ENCODE measurements at places on chromosomes 5 and 9.
A peak's percentile ranks its signal among the peaks of the same experiment; 100 is the strongest.

- DNase-seq, result no peak
Measured at GRCh38 chr9:114861922-114862605, 56.2 kb upstream of the TNFSF15 start.

DNA sequence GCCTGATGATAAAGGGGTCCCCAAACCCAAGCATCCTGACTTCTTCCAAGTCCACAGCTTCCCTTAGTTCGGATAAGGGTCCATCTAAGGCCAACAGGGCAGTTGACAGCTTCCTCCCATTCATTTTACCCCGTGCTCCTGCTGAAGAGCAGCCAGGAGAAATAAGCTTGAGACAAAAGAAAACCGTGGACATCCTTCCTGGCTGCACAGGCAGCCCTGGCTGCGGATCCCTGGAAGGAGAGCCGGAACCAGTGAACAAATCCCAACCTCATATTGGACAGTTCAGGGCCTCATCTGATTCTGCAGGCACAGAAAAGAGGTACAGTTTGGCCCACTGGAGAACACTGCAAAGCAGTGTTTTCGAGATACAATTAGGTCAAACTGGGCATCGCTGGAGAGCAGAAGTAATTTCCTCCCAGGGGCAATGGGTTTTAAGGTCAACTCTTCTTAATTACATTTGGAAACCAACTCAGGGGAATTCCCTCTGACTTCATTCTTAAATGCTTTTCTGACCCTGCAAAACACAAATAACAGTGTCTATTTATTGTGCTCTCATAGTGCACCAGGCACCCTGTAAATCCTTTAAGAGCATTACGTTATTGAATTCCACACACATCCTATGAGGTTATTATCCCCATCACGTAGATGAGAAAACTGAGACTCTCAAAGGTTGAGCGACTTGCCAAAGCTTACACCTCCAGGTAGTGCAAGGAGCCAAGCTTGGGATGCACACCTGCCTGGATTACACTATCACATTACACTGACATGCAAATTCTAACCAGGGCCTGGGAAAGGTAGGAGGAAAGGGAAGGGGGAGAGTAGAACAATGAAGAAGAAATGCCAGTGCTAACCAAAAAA, 21.2 kb downstream of the ADAM19 start:
- DNase-seq, result no peak

DNA sequence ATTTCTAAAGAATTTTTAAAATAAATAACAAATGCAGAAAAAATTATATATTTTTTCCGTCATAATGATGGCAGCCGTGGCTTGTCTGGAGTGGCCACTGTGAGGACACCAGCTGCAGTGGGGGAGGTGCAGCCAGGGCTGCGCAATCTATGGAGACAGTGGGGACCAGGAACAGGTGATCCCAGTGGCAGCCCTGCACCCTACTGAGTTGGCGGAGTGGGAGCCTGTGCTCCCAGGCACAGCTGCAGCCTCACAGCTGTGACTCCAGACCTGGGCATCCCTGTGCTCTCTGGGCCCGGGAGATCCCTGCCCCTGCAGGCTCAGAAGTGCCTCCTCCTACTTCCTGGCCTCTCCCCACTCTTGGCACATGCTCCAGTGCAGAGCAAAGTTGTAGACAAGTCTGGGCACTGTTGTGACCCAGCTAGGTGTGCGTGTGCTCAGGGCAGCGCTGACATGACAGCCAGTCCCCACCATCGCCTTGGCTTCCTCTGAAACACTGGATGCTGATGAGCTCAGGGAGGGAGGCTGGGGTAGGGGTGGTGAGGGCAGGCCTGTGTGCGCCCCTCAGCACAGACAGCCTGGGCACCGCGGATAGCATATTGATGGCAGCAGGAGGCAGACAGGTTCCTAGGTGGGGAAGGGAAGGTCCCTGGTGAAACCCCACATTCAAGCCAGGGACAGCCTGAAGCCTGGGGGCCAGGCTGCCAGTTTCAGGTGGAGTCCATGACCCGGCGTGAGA, 96.0 kb upstream of the PRR16 start:
- no peak for DNase-seq

DNA sequence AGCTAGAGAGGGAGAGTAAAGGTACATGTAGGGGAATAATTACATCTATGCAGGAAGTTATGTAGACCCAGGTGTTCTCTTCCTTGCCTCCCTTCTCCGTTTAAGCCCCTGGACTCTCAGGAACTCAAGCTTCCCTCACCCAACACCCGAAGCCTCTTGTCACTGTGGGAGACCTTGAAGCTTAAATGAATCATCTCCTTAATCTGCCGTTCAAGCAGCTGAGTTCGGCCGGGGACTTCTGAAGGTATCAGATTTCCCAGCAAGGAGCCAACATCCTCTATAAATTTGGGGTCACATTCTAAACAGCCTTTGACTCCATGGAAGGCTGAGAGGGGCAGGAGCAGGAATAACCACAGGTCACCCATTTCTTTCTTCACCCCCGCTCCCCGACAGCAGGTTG, 412 bp downstream of the IZUMO3 start:
- no peak for DNase-seq

GRCh38 chr5:178496214-178496613, 94.0 kb downstream of the COL23A1 start:
- no peak for DNase-seq

- no peak for DNase-seq
Measured at GRCh38 chr5:142597546-142598337, 88.1 kb downstream of the FGF1 start.

DNA sequence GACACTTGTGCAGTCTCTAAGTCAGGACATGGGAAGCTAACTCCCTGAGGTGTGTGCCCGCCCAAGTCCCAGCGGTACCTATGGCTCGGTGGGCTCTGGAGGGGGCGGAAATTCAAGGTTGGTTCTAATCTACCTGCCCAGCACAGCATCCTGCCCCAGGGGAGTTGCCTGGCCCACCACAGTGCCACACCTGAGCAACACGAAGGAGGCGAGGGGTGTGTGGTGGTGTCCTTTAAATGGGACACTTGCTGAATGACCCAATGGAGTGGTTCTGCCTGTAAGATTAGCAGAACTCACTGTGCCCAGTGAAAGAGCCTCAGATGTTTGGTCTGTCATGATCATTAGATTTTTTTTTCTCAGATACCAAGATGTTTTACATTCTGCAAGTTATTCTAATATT, 70.7 kb upstream of the OTULINL start:
- no peak for DNase-seq

GRCh38 chr9:101705135-101705661, 33.2 kb downstream of the GRIN3A start:
- peak; percentile 90 for DNase-seq

GRCh38 chr9:108386032-108386431, 469.8 kb downstream of the ACTL7B start:
- no peak for DNase-seq

GRCh38 chr5:150675069-150675468, 14.0 kb downstream of the MYOZ3 start:
- DNase-seq, result no peak

DNA sequence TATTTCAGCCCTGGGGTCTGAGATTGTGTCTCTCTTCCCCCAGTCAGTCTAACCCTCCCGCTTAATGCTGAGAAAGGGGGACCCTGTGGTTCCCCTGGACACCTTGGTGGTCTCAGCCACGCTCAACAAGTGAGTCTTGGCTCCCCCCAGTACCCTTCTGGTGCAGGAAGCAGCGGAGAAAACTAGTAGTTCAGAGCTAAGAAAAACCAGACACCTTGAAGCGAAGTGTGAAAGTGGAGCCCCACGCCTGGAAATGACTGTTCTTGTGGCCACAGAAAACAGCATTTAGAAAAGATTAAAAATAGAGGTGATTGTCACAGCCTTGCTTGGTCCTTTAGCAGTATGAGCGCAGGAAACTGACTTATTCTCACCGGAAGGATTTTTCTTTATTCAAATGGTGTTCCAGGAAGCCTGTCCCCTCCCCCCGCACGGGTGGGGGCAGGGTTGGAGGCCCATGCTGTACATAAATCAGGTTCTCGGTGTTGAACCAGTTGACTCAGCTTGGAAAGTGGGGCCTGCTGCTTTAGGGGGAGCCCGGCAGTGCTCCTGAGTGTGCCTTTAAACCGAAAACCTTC, 8.1 kb downstream of the ARPC5L start:
- DNase-seq, result no peak

GRCh38 chr9:107188376-107188775, 94.7 kb upstream of the RAD23B start:
- peak; percentile 91 for DNase-seq

- DNase-seq, result no peak
Measured at GRCh38 chr5:18043344-18043743, 409.1 kb downstream of the TAF11L14 start.

DNA sequence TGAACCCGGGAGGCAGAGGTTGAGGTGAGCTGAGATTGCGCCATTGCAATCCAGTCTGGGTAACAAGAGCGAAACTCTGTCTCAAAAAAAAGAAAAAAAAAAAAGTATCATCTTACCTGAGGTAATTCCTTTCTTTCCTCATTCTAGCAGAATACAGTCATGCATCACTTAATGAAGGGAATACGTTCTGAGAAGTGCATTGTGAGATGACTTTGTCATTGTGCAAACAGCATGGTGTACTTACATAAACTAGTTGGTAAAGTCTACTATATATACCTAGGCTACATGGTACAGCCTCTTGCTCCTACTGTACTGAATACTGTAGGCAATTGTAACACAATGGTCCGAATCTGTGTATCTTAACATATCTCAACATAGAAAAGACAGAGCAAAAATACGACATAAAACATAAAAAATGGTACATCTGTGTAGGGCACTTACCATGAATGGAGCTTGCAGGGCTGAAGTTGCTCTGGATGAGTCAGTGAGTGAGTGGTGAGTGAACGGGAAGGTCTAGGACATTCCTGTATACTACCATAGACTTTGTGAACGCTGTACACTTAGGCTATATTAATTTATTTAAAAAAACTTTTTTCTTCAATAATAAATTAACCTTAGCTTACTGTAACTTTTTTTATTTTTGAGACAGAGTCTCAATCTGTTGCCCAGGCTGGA, 100.4 kb downstream of the GLDC start:
- DNase-seq, result no peak

DNA sequence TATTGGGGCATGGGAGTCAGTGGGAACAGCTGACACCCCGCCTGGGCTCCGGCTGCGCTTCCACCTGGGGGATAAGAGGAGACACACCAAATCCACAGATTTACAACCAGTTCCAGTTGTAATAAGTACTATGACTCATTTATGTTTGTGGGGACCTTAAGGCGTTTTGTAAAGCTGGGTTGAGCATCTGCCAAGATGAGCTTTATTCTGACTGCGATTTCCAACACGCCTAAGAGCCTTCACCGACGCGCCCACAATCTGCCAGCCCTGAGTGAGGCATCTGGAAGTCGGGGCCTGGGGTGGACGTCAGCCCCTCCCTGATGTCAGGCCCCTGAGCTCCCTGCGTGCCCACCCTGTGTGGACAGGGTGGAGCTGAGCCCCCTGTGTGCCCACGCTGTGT, 14.3 kb upstream of the LHX3 start:
- peak; percentile 94 for DNase-seq

- no peak for DNase-seq
Measured at GRCh38 chr5:124986667-124987066, 240.2 kb upstream of the ZNF608 start.

DNA sequence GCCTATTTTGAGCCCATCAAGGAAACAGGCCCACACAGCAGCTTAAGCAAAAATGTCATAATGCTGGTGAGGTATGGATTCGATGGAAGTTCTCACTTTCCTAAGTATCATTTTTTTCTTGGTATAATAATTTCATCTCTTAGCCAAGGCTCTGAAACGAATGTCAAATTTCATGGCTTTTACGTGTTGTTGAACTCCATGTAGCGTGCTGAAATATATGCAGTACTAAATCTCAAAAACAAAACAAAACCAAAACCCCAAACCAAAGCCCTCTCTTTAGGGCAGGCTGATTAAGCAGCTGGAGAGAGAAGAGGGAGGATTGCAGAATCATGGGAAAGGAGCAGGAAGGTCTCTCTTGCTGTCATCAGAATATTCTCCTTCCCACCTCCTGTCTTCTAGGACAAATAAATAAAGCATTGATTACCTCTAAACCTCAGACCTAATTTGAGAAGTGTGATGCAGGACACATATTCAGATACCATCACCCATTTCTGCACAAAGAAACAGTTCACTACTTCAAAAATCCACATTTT, 58.3 kb downstream of the TMEM174 start:
- DNase-seq, result no peak

GRCh38 chr9:118170032-118170955, 466.1 kb downstream of the TLR4 start:
- DNase-seq, result peak; percentile 84

GRCh38 chr5:110846398-110847001, 107.7 kb downstream of the SLC25A46 start:
- DNase-seq, result no peak

- DNase-seq, result no peak
Measured at GRCh38 chr5:79578876-79579275, 33.4 kb upstream of the TENT2 start.

- DNase-seq, result peak; percentile 85
Measured at GRCh38 chr5:113147101-113147508, 170.5 kb downstream of the DCP2 start.

- DNase-seq, result no peak
Measured at GRCh38 chr9:2966565-2967300, 122.8 kb upstream of the PUM3 start.

DNA sequence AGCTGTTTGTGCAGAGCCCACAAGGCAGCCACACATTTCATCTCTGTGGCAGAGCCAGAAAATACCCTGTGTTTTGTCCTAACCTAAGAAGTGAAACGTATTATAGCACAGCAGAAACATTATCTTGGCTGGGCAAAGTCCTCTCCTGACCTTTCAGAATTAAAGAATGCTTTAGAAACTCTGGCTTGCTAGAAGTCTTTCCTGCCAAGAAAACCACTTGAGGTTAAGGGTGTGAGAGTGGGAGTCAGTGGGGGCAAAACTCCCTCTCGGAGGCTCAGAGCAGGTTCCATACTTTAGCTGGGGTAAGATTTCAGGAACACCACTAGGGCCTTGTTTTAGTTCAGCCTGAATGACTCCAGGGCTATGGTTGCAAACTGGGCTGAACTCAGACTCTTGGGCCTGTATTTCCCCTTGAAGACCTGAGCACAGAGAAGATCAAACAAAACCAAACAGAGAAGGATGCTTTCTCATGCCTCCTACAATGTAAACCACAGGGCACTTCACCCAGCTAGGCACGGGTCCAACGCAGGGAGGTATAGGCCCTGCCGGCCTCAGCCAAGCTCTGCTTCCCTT, 48.0 kb downstream of the ZNF366 start:
- DNase-seq, result no peak

- no peak for DNase-seq
Measured at GRCh38 chr5:58898006-58898405, 315.1 kb downstream of the RAB3C start.

GRCh38 chr5:946720-947625, 54.3 kb downstream of the TRIP13 start:
- DNase-seq, result peak; percentile 39

GRCh38 chr5:50580506-50580905, 85.9 kb upstream of the PARP8 start:
- no peak for DNase-seq

DNA sequence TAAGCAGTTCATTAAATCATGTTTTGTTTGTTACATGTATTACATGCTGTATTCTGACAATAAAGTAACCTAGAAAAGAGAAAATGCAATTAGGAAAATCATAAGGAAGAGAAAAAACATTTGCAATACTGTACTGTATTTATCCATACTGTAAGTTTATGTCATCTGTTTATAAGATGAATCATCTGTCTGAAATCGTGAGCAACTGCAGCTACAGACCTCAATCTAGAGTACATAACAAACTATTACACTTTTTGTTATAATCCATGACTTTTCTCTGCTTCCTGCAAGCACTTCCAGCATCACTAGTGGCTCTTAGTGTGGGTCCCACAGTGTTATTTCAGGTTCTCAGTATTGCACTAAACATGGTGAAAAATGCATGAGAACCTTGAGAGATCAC, 144.4 kb upstream of the NR4A3 start:
- no peak for DNase-seq

GRCh38 chr5:156974328-156974727, 11.3 kb upstream of the TIMD4 start:
- DNase-seq, result no peak
